ENCODE measurements at places on chromosomes 4 and X.

GRCh38 chr4:169229571-169230028 is 41.2 kb downstream of the SH3RF1 start:
- no peak for DNase-seq

GRCh38 chr4:21307709-21308108 is 607.5 kb downstream of the PACRGL start:
- no peak for DNase-seq

DNA sequence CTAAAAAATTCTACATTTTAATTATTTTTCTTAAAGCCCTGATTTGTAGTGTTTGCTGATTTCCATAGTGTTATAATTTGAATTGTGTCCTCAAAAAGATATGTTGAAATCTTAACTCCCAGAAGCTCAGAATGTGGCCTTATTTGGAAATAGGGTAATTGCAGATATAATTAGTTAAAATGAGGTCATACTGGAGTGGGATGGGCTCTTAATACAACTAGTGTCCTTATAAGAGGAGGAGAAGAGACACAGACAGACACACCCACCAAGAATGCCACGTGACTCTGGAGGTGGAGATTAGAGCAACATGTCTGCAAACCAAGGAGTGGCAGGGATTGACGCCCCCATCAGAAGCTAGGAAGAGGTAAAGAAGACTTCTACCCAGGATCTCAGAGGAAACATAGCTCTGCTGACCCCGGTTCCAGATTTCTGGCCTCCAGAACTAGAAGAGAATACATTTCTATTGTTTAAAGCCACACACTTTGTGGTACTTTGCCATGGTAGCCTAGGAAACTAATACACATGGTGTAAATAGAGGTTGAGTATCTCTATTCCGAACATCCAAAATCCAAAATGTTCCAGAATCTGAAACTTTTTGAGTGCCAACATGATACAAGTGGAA is 70.5 kb upstream of the IRF2 start:
- no peak for DNase-seq

DNA sequence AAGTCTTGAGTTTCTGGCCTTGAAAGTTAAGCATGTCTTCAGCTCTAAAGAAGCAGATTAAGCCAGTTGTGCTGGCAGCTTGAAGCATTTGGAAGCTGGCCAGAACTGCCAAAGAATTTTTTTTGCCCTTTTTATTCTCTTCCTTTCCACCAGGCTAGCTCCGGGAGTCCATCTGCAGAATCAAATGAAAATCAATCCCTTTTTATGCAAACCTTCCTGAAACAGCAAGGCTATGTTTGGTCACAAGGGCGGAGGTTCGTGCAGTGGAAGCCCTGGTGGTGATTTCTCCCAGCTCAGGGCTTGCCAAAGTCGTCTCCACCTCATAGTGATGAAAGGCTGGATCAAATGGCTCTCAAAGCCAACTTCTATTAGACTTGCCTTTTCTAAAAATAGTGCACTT is 21.6 kb upstream of the C4orf54 start:
- DNase-seq = no peak

GRCh38 chrX:141879616-141880015 is 24.1 kb upstream of the MAGEC1 start:
- DNase-seq = no peak

DNA sequence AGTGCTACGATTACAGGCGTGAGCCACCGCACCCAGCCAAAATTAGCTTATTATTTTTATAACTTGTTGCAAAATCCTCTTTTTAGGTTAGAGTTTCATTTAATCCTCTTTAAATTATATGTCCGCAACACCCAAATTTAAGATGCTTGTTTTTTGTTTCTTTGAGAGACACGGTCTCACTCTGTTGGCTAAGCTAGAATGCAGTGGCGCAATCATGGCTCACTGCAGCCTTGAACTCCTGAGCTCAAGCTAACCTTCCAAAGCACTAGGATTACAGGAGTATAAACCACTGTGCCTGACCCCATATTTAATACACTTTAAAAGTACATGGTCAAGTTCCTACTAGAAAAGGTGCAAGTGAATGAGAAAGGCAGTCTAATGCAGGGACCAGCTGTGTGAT is 2.2 kb downstream of the RBBP7 start:
- no peak for DNase-seq
